ENCODE measurements at places on chromosomes 6 and 20.

DNA sequence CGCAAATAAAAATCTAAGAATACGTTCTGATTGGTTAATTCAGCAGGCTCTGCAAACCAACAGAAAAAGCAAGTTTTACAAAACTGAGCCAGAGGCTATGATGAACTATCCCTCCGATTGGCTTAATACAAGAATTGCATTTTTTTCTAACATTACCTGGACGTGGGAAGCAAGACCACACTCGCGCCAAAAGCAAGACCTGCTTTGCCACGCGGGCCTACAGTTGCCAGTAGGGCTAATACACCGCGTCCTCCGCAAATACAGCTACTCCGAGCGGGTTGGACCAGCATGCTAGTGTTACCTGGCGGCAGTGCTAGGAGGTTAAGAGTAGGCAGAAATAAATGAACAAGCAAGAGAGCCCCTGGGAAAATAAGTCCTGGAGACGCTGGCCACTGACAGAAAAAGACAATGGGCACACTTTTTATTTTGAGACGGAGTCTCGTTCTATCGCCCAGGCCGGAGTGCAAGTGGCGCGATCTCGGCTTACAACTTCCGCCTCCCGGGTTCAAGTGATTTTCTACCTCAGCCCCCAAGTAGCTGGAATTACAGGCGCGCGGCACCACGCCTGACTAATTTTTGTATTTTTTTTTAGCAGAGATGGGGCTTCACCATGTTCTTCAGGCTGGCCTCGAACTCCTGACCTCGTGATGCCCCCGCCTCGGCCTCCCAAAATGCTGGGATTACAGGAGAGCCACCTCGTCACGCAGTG lies 131.9 kb upstream of the BTN3A2 start:
- DNase-seq = no peak

- DNase-seq = no peak
Observed at GRCh38 chr6:3429211-3429610, 27.6 kb downstream of the SLC22A23 start.

DNA sequence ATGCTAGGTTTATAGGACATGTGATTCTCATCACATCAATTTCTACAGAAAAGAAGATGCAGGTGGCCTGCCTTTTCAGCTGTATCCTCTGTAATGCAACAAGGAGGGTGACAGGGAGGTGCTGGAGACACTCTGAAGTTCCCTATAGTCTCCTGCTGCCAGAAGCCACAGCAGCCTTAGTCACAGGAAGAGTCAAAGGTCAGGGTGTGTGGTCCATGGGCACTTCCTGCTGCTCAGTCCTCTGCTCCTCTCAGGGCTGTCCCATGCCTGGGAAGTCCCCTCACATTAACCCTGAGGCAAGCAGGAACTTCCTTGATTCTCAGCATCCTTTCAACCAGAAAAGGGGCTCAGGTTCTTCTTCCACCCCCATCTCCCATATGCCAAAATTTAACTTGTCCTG lies 144.8 kb upstream of the FOXA2 start:
- no peak for DNase-seq

GRCh38 chr6:123598011-123598410 lies 38.7 kb downstream of the TRDN start:
- no peak for DNase-seq

- DNase-seq = no peak
Observed at GRCh38 chr20:41068806-41069205, 40.2 kb downstream of the TOP1 start.

Measured in hypothalamus (tissue), 51 donors.